ENCODE measurements at places on chromosomes 1 and 21.

DNA sequence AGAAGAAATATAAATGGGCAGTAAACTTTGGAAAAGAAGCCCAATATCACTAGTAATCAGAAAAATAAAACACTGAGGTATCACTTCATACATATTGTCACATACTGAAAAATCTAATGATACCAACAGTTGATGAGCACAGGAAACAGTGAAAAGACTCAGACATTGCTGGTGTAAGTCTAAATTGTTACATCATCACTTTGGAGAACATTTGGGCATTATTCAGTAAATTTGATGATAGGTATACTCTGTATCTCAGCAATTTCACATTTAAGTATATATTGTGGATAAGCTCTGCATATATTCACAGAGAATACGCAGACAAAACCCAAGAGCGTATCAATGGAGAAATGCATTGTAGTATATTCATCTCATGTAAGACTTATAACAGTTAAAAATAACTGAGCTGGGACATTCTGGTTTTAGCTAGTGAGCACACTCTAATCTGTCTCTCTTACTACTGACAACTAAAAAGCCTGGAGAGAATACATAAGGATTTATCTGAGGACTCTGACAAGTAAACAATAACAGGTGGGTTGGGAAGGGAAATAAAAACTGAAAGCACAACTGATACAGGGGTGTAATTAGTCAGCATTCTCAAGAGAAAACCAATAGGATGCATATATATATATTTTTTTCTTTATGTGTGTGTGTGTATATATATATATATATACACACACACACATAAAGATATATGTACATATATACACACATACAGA, 212.7 kb upstream of the JUN start:
- DNase-seq = no peak

DNA sequence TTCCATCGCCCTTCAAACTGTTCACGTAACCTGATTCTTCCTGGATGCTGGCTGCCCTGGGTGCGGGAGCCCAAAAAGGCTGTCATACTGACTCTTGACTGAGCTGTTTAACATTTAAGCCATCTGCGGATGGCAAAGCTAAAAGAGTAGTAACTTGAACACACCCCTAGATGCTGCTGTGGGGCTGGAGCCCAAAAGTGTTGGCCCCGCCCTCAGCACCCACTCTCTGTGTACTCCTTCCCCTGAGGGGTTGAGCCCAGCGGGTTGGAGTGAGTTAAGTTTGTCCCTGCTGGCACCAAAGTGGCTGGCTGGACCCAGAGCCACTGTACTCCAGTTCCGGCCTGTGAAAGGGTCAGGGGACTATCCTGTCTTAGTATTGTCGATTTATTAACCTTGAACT, 640.6 kb downstream of the PTPRU start:
- no peak for DNase-seq

GRCh38 chr1:98733782-98734112, 72.2 kb downstream of the SNX7 start:
- DNase-seq = no peak

- DNase-seq = peak; percentile 31
Measured at GRCh38 chr1:58290685-58291372, 255.7 kb downstream of the OMA1 start.

- no peak for DNase-seq
Measured at GRCh38 chr1:150537732-150538684, 11.2 kb upstream of the ADAMTSL4 start.
